ENCODE measurements at places on chromosomes 5 and 9.
A peak's percentile ranks its signal among the peaks of the same experiment; 100 is the strongest.

DNA sequence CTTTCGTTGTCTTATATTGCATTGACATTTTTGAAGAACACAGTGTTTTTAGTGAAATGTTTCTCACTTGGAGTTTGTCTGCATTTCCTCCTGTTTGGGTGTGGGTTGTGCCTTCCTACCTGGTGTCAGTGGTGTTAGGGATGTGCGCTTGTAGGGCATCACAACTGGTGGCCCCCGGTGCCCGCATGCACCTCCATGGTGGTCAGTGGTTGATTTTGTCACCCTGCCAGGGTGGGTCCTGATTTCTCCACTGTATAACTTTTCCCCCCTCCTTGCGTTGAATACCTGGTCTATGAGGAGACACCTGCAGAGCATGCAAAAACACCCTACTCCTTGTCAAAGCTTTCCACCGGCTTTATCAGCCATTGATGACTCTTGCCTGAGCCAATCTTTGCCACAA is 132.9 kb downstream of the BARX1 start:
- DNase-seq, result no peak

GRCh38 chr9:23768861-23769260 is 57.2 kb downstream of the ELAVL2 start:
- no peak for DNase-seq

- DNase-seq, result no peak
Observed at GRCh38 chr9:115099901-115100300, 18.1 kb downstream of the TNC start.

DNA sequence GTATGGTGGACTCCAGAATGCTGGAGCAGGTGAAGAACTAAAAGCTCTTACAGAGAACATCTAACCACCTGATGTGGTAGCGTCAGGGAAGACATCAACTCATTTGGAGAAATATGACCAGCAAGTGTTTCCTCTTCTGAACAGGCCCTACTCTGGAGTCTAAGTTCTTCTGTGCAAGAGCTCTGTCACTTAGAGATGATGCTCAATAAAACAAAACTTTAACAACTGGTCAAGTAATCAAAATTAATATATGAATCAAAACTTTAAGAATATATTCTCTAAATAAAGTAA is 85.8 kb downstream of the CYFIP2 start:
- DNase-seq, result no peak

DNA sequence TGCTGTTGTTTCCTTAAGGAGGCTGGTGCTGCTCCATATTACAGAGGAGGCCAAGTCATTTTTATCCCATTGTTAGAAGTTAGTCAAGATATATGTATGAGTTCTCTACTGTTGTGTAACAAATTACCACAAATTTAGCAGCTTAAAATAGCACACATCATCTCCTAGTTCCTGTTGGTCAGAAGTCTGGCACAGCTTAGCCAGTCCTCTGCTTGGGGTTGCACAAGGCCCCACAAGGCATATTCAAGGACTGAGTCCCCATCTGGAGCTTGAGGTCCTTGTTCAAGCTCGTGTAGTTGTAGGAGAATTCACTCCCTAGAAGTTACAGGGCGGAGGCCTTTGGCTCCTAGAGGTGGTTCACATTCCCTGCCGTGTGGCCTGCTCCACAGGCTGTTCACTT is 14.7 kb downstream of the MTAP start:
- no peak for DNase-seq

DNA sequence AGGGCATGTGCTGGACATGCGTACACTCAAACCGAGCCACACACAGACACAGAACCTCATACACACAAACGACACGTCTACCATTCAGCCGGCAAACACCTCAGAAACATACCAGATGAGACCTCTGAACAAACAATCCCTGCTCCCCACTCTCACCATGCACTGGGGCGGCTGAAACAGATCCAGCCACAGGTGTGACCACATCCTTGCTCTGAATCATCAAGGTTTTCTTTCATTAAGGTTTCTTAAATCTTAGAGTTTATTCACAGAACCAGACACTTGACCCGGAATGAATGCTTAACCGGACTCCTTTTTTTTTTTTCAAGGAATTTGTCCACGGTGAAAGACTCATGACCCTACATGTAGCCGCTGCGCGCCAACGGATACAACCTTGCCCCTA is 26.2 kb downstream of the TERT start:
- no peak for DNase-seq

DNA sequence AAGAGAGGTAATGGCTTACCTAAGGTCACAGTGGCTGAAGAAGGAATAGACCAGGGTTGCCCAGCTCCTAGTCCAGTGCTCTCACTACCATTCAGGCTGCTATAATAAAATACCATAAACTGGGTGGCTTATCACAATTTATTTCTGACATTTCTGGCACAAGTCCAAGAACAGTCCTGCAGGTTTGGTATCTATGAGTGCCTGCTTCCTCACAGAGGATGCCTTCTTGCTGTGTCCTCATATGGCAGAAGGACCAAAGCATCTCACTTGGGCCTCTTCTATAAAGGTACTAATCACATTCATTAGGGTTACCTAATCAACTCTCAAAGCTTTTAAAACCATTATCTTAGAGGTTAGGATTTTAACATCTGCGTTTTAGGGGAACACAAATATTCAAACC is 17.2 kb downstream of the STARD4 start:
- DNase-seq, result no peak

- DNase-seq, result no peak
Observed at GRCh38 chr5:95331358-95331757, 46.5 kb upstream of the MCTP1 start.

DNA sequence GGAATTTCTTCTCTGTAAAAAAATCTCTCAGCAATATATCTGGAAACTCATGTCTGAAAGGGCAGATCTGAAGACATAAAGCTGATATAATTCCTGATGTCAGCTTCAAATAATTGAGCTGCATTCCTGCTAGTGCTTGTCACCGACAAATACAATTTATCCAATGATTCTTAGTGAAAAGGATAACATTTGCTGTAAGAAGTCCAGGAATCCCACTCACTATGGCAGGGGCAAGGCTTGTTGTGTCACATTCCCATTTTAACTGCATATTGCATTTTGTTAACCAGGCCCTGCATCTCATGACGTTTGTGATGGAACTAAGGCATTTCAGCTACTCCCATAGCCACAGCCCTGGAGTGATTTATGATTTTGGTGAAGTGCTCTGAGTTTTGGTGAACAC is 160.1 kb upstream of the DAB2 start:
- no peak for DNase-seq

DNA sequence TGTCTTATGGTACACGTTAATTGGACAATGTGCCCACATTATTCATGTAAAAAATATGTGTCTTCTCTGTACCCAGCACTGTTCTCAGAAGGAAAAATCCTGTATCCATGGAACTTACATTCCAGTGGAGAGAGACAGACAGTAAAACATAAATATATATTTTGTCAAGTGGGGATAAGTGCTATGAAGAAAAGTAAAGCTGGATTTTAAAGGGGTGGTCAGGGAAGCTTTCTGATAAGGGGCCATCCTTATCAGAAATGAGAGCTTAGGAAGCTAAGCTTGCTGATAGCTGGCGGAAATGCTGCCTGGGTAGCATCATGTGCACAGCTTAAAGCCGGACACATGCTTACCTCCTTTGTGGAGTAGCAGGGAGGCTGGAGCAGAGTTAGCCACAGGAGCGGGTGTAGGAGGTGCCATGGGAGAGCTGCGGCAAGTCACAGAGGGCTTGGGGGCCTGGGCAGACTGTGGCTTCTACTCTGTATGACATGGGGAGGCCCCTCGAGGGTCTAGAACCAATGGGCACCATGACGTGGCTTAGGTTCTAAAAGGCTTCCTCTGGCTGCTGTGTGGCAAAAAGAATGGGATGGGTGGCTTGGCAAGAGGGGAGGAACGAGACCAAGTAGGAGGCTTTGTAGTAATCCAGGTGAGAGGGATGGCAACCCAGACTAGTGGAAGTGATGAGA is 141.7 kb downstream of the FGF1 start:
- no peak for DNase-seq

GRCh38 chr5:31888564-31888963 is 249.6 kb downstream of the PDZD2 start:
- DNase-seq, result no peak

- DNase-seq, result peak; percentile 93
Observed at GRCh38 chr9:124342776-124343485, 72.3 kb downstream of the PSMB7 start.

- DNase-seq, result no peak
Observed at GRCh38 chr5:138947780-138948179, 72.6 kb upstream of the LRRTM2 start.

- no peak for DNase-seq
Observed at GRCh38 chr5:135979510-135979909, 24.7 kb upstream of the LECT2 start.

DNA sequence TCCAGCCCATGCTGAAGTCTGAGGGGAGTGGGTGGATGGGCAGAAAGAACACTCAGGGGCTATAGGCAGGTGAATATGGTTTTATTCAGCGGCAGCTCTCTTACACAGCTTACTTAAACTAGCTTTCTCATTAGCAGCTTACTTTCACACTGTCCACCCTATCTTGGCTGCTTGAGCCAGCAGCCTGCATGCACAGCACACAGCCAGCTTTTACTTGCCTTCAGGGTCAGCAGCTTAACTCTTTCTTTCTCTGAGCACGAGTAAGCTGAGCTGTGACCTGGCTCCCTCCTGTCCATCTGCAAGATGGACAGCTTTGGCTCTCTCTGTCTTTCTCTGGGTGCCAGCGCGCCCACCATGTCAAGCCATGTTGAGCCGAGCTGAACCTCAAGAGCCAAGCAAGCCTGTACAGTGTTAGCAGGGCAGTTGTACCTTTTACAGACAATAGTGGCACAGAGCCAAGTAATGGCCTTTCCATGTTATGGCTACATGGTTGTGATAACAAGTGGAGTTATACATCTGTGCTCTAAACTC is 1054.9 kb downstream of the PTPRD start:
- DNase-seq, result no peak

- DNase-seq, result no peak
Observed at GRCh38 chr5:107955321-107955720, 284.6 kb upstream of the EFNA5 start.

DNA sequence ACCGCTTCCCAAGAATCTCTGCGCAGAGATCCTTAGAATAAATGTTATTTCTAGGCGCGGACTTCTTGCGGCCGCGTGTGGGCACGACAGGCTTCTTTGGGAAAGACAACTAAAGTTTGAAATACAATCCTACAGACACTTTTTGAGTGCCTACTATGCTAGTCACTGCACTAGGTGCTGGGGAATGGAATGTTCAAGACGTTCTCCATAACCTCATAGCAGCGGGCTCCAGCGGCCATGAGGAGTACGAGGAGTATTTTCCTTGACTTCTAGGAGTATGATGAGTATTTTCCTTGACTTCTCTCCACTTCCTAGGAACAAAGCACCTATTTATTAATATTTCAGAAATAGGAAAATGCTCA is 636 bp upstream of the PWWP2A start:
- no peak for DNase-seq

DNA sequence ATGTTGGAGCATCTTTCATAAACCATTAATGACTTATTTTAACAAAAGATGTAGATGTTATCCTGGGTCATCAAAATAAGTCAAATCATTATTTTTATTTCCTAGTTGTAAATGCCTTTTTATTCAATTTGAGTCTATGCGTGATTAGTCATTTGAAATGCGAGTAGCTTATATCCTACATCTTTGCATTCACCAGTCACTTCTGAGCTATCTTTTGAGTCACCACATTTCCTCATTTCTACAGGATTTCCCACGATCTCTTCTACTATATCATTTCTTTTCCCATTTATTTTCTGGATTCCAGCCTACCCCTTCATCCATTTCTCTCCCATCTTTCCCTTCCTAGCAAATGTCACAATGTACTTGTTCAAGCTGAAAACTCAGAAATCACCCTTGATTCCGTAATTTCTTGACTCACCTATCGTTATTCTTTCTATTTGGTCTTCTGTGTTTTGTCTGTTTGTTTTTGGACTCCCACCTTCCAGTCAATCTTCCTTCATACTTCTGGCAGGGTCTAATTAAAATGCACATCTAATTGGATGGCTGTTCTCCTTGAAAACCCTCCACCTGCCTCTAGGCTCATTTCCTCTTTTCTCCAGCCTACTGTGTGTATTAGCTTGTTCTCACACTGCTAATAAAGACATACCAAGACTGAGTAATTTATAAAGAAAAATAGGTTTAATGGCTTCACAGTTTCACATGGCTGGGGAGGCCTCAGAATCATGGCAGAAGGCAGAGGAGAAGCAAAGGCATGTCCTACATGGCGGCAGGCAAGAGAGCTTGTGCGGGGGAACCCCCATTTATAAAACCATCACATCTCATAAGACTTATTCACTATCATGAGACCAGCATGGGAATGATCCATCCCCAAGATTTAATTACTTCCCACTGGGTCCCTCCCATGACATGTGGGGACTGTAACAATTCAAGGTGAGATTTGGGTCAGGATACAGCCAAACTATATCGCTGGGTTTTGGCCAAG is 112.4 kb downstream of the MEF2C start:
- no peak for DNase-seq

DNA sequence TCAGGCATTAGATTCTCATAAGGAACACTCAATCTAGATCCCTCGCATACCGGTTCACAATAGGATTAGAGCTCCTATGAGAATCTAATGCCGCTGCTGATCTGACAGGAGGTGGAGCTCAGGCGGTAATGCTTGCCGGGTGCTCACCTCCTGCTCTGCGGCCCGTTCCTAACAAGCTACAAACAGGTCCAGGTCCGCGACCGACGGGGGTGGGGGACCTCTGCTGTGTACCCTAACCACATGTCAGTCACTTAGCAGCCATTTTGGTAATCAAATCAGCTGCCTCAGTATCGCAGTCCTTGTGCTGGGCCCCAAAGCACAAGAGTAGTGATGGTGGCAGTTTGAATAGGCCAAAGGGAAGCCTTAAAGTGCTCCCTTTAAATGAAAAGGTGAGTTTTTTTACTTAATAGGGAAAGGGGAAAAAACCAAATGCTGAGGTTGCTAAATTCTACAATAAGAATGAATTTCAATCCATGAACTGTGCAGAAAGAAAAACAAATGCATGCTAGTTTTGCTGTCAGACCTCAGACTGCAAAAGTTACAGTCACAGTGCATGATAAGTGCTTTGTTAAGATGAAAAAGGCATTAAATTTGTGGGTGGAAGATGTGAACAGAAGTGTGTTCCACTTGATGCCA is 67.0 kb upstream of the TNPO1 start:
- DNase-seq, result no peak

DNA sequence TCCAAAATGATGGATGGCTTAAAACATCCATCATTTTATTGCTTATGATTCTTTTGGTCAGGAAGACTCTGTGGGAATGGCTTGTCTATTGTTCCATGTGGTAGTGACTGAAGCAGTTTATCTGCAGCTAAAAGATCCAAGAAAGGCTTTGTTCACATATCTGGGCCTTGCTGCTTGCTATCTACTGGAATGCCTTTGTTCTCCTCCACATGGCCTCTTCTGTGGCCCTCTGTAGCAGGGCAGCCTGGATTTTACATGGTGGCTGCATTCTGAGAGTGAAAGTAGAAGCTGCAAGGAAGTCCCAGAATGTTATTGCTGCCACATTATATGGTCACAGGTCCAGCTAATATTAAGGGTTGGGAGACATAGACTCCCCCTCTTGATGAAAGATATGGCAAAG is 35.1 kb downstream of the DMXL1 start:
- no peak for DNase-seq

DNA sequence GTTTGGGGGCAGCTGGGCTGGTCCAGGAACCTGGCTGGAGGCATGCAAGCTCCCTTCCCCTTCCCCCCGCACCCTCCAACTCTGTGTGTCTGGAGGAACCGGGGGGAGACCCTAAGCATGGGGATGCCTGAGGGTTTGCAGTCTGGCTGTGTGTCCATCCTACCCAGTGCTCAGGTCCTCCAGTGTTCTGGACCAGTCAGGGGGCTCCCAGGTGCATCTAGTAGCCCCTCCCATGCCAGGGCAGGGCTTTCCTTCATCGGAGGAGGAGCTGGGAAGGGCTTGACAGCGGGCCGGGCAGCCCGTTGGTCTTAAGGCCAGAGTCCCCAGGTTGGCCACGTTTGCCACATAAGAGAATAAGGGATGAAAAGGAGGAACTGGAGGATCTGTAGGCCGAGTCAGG is 62.6 kb upstream of the IGFBPL1 start:
- DNase-seq, result no peak

Data from T1000 (cell line).